Erythroblast (primary cell): ENCODE measurements at places on chromosomes 1 and 21.
A peak's percentile ranks its signal among the peaks of the same experiment; 100 is the strongest.

GRCh38 chr1:211876851-211877590, 46.5 kb upstream of the LPGAT1 start:
- DNase-seq: no peak

GRCh38 chr1:12549460-12550349, 68.3 kb downstream of the DHRS3 start:
- DNase-seq: no peak

DNA sequence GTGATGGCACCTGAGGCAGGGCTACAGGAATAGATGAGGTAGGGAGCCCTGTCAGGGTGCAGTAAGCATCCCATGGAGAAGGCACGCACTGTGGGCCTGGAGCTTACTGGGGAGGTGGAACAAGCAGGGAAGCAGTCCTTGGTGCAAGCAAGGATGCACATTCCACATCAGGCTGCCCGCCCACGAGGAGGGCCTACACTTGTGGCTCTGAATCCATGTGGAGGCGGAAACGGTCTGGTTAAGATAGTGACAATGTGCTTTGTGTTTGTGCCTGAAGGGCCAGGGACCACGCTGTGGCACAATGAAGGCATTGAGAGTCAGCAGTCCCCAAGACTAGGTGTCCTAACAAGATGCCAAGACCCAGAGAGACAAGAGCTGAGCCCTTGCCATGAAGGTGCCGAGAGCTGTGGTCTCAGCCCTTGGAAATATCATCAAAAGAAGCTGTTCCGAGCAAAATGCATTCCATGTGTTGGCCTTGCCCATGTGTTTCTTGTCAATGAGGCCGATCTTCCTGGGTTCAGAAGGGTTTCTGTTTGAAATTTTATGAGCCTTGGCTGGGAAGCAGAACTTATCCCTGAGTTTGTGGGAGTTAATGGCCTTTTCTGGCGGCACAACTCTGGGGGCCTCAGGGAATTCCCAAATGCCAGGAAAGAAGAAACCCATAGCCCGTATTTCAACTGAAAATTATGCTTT, 111.9 kb downstream of the NGF start:
- DNase-seq: no peak

- DNase-seq: no peak
Observed at GRCh38 chr21:45950740-45951515, 30.6 kb upstream of the COL6A1 start.

- DNase-seq: peak; percentile 3
Observed at GRCh38 chr1:55362558-55362957, 147.4 kb upstream of the USP24 start.

GRCh38 chr21:42868196-42868595, 11.1 kb downstream of the WDR4 start:
- DNase-seq: no peak

- DNase-seq: no peak
Observed at GRCh38 chr1:104229860-104230259, 480.2 kb downstream of the AMY1C start.

DNA sequence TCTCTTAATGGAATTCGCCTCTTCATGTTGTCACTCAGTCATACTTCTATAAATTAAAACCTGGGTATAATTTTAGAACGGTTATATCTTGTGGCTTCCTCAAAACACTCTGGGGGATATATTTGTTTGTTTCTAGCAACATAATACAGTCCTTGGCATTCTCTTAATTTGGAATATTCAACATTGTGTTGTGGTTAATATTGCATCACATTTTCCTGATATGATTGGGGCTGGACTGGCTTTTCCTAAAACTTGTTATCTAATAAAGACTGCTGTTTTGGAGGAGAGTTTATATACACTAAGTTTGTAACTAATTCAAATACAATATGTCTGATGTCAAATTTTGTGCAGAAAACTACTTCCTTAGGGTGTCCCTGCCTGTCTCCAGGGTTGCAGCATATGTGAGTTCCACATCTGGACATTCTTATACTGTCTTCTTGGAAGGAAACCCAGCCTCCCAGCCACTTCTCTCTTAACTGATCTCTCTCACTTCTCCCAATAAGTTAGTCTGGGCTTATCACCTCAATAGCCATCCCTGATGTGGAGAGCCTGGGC, 892.6 kb downstream of the MRPL39 start:
- no peak for DNase-seq
